ENCODE measurements at places on chromosomes 2 and 18.

DNA sequence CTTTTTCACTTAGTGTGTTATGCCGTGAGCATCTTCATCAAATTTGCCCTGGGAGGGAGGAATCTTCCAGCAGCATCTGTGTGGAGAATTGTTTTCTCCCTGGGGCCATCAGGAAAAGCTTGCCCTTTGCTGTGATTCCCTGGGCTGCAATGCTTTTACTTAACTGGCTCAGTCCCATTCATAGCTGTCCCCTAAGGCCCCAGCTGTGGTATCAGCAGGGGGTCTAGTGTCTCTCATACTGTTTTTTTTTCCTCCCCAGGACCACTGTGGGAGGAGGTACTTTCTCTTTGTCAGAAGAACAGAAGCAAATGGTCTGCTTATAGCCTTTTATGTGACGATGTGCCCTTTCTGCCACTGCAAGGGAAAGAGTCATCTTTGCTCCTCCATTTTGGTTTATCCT lies 176.8 kb upstream of the CELF4 start:
- no peak for DNase-seq

DNA sequence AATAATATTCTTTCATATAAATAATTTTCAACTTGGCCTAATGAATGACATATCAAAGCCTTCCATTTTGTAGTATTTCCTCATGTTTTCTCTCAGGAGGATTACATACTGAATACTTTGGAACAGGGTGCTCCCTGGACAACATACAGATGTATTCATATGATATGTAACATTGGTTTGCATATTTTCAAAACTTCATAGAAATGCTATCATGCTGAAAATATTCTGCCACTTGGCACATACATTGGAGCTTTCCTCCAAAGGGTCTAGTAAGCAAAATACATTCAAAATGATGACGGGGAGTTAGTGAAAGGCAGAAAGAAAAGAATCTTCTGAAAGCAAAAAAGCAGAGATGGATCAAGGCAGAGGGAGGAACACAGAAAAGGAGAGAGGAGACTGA lies 38.1 kb upstream of the RTN4 start:
- no peak for DNase-seq

GRCh38 chr2:112305132-112305531 lies 29.7 kb downstream of the ZC3H6 start:
- no peak for DNase-seq

DNA sequence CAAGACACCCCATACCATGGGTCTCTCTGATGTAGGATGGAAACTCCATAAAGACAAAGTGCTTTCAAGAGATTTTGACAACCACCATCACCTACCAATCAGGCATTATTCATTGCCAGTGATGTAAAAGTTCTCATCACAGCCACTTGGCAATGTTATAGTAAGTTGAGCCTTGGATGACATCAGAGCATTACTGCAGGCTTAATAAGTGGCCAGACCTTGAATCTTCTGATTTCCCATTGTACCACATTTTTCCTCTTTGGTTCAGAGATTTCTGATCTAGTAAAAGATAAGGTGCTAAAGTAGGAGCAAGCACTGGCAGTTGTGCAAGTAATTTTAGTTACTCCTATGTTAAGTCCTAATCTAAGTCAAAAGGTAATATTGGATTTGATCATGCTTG lies 36.5 kb downstream of the OSR1 start:
- no peak for DNase-seq

GRCh38 chr2:53632714-53633113 lies 134.9 kb upstream of the CHAC2 start:
- no peak for DNase-seq

DNA sequence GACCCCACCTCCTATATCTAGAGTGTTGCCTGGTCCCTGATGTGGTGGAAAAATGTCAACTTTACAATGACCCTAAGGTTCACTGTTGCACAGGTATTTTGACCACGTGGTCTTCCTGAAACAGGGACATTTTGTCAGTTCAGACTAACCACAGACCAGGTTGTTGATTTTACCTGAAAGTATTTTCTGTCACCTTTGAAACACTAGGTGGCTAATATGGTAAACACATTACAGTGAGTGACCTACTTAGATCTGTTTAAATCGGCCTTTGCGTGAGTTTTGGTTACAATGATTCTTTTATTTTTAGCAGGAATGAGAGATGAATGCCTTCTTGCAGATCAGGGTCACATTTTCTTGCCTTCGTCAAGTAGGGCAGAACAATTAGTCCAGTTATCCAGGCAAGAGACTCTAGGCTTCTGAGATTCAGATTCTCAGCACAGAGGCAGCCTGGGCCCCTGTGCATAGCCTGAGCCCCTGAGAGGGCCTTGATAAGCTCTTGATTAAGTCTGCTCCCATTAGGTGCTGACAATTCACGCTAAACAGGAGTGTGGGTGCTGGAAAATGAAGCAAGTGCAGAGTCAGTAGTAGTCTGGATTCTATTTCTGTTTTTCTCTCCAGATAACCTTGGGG lies 226.2 kb downstream of the KCNS3 start:
- DNase-seq, result no peak

DNA sequence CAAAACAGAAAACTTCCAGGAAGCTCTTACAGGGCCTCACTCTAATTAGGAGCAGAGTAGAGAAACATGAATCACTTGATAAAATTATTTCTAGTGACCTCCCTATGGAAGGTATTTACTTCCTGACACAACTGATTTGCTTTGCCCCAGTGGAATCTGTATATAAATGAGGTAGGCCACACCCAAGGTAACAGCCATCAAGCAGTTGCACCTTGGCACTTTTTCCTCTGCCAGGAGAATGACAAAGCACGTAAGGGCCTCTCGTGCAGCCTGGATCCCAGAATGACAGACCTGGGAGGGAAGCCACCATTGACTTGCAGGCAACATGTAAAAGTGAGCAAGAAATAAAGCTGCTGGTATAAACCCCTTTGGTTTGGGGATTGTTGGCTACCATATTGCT lies 620.0 kb upstream of the SLC39A10 start:
- DNase-seq, result no peak

DNA sequence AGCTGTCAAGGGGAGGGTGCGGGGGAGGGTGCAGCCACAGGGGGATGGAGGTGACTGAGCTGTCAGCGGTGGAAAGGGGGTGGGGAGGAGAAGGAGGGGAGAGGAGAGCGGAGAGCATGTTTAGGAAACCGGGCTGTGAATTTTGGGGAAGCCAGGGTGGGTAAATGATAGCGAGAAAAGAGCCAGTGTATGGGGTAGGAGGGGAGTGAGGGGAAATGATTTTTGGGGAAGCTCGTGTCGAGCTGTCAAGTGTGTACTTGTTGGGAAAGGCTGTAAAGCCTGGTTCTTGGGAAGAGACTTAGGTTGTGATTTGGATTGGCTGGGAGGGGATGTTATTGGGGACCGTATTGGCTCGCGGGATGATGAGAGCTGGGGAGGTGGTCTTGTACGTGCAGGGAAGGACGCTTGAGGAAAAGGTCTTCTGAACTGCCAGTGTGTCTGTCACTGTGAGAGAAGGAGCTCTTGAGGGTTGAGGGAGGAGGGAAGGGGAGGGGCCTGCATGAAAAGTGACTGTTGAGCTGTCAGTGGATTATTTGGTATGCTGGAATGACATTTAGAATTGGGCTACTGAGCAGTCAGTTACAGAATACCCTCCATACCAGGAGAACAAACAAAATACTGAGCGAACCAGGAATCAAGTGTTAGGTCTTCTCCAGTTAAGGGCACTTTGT lies 1.0 kb downstream of the UBR3 start:
- DNase-seq, result no peak

DNA sequence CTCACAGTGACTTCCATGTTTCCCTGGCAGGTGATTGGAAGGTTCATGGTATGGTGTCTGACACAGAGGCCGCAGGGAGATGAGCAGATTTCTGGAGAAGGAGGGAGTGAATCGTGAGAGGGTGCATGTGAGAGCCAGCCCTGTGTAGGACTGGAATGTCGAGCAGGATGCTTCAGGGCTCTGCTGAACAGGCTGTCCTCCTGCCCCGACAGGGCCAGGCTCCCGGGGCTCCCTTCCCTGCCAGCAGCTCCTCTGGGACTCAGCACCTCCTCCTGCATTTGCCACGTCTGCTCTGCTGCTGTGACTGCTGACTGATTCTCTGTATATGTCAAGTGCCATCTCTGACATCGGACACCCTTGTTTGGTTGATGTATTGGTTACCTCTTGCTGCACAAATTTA lies 38.5 kb upstream of the INHBB start:
- DNase-seq, result no peak

DNA sequence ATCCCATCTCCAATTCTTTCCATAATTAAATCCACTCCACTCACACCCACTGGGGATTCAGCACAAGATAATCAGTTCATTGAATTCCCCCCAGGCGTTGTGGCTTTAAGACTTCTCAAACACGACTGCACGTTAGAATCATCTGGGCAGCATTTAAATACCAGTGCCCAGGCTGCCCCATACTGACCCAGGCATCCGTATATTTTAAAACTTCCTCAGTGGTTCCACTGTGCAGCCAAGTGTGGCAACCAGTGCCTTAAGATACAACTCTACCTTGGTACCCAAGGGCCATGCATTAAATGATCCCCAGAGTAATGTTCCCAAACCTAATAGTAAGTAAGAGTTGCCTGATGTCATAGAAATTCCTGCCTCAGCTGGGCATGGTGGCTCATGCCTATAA lies 54.3 kb upstream of the BZW1 start:
- no peak for DNase-seq

DNA sequence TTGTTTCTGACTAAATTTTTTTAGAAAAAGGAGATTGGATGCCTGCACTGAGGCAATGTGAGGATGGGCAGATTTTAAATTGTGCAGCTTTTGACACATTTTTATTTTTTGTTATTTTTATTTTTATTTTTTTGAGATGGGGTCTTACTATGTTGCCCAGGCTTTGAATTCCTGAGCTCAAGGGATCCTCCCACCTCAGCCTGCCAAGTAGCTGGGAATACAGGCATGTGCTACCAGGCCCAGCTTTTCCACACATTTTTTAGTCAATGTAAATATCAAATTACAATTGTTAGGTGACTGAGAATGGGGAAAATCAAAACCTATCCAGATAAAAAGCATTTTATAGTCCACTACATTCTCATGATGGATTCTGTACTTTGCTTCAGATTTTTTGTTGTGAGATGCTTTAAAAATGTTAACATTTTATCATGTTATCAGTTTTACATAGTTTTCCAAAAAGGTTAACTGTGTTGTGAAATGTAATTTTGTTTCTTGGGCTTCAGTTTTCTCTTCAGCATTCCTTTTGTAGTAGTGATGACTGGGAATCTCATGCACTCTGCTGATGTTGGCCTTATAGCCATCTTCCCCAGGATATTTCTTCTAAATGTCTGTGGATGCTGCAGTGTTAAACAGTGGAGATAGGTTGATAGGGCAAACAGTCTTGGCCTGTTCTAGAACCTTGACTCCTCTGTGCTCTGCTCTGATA lies 41.4 kb downstream of the PKP4 start:
- no peak for DNase-seq

DNA sequence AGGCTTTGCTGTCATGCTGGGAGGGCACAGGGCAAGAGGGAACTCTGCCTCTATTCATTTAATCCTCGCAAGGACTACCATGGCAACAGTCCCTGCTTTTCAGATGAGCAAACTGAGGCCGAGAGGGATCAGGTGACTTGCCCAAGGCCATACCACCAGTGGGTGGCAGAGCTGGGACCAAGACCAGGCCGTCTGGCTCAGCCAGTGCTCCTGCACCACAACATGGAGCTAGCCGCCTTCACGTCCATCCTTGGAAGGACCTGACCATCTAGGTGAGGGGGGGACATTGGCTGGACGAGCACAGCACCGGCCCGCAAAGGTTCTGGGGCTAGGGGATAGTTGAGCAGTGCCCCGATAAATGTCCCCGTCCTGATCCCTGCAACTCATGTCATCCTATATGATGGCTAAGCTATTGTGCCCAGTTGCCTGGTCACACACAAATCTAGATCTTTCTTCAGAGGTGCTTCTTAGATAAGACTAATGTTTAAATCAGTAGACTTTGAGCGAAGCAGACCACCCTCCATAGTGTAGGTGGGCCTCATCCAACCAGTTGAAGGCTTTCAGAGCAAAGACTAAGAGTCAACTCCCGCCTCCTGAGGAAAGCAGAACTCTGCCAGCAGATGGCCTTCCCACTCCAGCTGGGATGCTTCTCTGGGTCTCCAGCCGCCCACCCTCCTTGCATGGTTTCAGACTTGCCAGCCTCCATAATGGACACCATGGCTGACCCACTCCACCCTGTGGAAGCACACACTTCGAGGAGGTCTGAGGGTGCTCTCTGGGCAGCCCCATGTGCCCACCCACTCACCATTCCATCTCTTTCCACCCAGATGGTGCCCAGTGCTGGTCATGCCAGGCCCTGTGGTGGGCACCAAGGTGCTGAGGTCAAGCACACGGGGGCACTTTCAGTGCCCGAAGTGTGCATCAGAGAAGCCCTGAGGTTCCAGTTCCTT lies 214.8 kb upstream of the RAB6C start:
- DNase-seq, result no peak

- no peak for DNase-seq
These were observed 8.3 kb downstream of the EHBP1 start for GRCh38 chr2:62713837-62714236.

GRCh38 chr2:62474176-62474575 lies 31.8 kb downstream of the TMEM17 start:
- DNase-seq, result no peak

- no peak for DNase-seq
These were observed 21.2 kb upstream of the PMAIP1 start for GRCh38 chr18:59878644-59879043.

DNA sequence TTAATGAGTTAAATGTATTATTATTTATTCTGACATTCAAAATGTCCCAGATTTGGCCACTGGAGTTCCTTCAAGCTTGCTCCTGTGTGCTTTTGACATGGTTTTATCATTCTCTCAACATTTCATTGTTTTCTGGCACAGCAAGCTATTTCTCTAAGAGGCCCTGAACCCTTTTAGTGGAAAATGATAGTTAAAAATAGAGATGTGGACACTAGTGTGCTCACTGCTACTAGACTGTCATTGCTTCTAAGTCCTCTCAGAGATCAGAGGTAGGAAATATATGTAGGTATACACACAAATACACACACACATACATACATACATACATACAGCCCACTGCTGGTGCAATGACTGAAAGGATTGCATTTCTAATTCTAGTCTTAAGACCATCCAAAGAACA lies 25.5 kb downstream of the WDPCP start:
- no peak for DNase-seq

GRCh38 chr2:53131416-53131815 lies 636.2 kb upstream of the CHAC2 start:
- no peak for DNase-seq

GRCh38 chr18:45054636-45055035 lies 373.9 kb downstream of the SETBP1 start:
- DNase-seq, result no peak

GRCh38 chr2:193272011-193272410 lies 1077.3 kb upstream of the TMEFF2 start:
- no peak for DNase-seq

DNA sequence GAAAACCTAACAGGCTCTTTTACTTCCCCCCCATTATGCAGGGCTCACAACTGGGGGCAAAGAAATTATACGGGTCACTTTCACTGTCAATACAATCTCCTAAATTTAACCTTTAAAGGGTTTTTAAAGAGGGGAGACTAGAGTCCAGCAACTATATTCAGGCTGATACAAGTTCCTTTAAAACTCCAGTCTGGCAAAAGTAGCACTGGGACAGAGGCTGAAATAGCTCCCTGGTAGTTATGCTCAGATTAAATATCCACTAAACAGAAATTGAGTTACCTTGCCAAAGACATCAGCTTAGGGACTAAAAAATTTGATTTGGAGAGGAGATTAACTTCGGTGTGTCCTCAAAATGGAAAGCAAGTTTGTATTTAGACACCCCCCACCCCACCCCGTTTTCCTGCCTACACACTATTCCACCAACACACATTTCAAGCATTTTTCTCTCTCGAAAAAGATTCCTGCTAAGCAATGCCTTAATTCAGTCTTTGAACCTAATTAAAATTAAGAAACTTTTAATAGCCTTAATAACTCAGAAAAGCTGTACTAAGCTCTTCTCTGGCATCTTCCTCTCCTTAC lies 127.2 kb downstream of the OSBPL1A start:
- no peak for DNase-seq

All from cortex of kidney (tissue), 1 donor.